NB4 (cell line): ENCODE measurements at places on chromosomes 13 and 19.

DNA sequence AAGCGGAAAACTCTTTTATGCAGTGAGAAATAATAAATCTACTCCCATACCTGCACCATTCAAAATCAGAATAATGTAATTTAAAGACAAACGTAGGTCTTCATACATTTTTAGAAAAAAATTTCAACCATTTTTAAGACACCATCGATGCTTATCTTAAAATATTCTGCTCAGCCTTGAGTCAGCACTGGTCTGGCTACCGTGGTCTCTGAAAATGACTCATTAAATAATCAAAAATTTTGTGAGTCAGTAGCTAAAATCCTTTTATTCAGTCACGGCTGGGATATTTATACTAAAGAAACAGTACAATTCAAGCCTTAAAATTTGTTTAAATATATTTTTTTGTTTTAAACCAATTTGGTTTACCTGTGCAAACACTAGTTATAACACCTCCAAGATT, 2862.8 kb upstream of the PCDH20 start:
- DNase-seq: no peak

GRCh38 chr13:36370108-36370429, 23.9 kb upstream of the SPART start:
- DNase-seq: no peak

DNA sequence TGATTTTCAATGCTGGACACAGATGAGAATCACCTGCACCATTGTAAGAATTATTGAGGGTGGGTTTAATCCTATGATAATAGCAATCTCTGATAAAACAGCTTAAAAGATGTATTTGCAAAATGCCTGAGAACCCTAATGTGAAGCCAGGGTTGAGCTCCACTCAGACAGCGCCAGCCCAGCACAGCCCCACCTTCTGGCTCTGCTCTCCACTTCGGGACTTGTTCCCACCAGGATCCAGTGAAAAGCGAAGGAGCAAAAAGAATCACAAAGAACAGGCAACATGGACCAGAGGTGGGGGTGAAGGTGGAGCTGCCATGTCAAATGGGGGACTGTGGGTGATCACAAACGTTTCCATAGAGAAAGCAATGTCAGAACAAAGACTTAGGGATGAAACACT, 18.6 kb upstream of the ZNF816 start:
- no peak for DNase-seq

DNA sequence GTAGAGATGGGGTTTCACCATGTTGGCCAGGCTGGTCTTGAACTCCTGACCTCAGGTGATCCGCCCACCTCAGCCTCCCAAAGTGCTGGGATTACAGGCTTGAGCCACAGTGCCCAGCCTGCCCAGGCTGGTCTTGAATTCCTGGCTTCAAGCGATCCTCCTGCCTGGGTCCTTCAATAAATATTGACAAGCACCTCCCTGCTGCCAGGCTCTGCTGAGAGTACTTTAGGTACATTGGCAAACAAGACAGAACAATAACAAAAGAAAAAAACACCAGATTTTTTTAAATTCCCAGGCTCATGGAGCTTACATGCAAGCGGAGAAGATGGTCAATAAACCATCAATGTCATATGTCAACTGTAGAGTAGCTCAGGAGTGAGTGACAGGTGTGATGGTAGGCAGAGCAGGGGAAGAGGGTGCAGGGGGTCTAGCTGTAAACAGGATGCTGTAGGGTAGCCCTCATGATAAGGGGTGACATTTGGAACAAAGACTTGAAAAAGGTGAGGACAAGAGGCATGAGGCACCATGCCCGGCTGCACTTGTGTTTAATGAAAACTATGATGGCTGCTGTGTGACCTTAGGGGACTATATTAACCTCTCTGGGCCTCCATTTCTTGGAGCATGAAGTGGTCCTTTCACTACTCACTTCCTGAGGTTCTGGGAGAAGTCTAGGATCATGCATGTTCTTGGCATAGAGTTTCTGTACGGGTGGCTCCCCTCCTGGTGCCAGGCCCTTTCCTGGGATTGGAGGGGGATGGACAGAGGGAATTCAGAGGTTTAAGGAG, 19.6 kb downstream of the SULT2B1 start:
- no peak for DNase-seq

DNA sequence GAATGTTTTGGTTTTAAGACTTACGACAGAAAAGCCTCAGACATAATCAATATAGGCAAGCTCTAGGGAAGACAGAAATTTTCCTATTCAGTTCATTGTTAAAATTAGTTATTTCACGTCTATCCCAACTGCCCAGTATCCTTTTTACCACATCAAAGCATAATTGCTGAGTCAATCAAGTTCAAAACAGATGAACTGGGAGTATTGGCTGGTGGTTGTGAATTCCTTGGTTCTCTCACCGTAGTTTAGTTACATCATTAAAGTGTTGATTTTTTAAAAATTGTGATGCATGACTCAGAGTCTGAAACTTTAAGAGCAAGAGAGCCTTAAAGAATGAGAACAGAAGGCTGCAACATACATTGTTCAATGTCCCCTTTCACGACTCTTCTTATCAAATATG, 143.3 kb upstream of the FREM2 start:
- DNase-seq: no peak

DNA sequence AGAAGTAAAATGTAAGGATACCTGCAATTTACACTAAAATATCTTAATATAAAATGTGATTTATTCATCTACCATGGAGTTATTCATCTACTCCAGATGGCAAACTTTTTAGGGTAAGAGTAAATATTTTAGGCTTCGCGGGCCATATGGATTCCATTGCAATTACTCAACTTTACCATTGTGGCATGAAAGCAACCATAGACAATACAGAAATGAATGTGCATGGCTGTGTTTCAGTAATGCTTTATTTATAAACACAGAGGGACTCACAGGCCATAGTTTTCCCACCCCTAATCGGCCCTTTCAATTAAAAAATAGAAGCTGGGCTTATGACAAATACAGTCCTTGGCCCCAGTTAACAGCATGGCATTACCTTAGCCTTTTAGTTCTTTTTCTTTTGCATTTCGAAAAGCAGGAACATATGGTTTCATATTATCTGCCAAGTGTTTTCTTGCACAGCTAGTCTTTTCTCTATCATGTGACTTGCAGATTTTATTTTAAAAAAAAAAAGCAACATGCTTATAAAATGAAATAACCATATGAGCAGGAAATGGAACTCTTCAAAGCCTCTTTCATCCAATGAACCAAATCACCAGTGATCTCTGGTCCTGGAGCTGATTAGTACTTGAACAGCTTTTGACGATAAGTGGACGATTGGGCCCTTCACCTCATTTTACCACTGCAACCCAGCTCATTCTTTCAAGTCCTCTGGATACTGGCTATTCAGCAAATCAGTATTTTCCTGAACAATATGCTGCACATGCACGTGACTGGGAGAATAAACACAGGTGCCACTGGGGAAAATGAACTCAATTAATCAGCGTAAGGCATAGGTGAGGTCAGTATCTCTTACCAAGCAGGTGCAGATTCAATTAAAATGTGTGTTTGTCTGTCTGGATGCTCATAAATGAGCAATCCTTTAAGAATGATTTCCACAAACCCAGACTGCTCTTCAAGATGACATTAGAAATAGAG, 63.9 kb downstream of the LHFPL6 start:
- no peak for DNase-seq
